ENCODE measurements at places on chromosomes 6 and 20.

GRCh38 chr6:66526061-66526460 is 819.0 kb upstream of the EYS start:
- no peak for DNase-seq

DNA sequence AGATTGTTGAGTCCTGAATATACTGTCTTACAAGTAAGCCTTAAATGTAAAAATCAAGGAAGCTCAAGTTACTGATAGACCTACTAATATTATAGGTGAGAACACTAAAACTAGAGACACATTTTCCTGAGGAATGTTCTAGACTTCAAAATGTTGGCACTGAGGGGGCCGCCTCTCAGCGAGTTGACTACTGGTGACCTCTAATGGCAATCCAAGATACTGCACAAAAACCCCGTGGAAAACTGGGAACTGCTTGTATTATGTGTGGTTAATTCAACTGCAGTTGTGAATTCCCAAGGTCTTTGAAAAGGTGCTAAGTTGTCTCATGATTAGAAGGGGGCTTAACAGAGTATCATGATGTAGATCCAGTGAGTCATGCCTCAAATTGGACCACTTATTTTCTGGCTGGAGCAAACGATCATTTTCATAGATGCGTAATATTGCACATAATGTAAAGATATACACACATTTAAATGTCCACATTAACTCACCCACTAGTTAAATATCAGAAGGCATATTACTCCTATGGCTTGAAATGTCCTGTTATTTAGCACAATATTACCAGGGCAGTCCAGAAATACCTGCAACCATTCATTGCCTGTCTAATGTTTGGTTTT is 336.2 kb downstream of the FOXA2 start:
- no peak for DNase-seq

- DNase-seq, result no peak
Measured at GRCh38 chr6:19736066-19736465, 101.1 kb upstream of the ID4 start.

- DNase-seq, result no peak
Measured at GRCh38 chr20:50417023-50417329, 93.2 kb upstream of the PTPN1 start.

GRCh38 chr6:141403827-141404226 is 728.9 kb upstream of the GJE1 start:
- DNase-seq, result no peak

GRCh38 chr20:4956200-4956810 is 45.0 kb downstream of the SLC23A2 start:
- peak; percentile 71 for DNase-seq

DNA sequence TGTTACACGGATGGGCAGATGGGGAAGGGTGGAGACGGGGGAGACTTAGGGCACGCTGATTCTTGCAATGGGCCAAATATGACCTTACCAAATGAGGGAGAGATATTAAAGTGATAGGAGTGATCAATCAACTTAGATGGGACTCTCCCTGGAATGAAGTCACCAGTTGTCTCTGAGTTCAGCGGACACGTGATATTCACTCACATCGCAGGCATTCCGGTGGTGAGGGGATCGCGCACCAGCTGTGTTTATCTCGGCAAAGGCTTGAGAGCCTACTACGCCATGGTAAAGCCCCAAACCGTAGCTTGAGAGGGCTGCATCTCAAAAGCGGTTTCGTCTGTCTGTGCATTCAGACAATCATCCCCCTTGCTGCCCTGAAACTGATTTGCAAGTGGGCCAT is 5.5 kb downstream of the BMP7 start:
- DNase-seq, result no peak

DNA sequence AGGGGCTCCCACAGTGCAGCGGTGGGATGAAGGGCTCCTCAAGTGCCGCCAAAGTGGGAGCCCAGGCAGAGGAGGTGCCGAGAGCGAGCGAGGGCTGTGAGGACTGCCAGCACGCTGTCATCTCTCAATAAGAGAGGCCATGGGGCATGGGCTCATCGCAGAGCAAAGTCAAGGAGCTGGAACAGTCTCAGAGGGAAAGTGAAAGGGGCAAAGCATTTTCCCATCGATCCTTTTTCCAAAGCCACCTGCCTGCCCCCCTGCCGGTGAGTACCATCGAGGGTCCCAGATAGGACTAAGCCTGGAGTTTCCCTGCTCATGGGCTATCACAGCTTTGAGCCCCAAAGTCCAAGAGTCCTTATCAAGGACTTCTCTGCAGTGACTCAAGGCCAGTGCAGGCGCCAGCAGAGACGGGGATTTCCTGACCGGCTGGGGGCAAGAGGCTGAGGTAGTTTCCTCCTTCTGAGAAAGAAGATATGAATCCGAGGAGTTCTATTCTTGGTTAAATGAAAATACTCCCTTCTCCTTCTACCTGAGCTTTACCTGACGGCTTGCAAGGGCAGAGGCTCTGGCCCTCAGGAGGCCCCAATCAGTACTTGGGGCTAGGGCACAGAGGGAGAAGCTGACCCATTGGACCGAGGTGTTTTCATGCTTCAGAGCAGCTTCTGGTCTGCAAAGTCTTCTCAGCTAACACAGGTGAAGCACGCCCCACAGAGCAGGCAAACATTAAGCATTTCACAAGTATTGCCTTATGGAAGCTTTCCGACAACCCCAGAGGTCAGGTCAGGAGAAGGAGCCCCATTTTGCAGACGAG is 22.6 kb downstream of the ETV7 start:
- DNase-seq, result no peak

DNA sequence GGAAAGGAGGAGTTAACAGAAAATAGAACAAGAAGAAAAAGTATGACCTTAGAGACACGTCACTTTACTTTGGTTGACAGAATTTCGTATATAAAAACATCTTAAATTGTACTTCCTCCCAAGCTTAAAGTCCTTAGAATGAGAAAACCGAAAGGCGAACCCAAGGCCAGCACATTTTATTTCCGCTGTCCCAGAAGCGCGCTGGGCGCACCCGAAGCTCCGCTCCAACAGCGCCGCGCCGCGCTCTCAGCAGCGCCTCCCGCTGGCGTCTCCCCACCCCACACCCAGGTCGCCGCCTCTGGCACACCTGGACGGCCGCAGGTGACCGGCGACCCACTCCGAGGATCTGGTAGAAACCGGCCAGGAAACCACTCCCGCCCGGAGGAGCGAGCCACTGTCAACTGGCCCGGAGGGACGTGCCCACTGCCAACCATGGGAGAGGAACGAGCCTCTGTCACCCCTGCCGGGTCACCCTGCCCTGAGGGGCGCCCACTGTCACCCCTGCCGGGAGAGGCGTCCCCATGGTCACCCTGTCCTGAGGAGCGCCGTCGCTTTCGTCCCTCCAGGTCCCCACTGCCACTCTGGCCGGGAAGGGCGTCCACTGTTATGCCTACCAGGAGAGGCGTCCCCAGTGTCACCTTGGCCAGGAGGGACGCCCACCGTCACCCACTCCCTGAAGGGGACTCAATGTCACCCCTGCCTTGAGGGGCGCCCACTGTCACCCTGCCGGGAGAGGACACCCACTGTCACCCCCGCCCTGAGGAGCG is 824 bp downstream of the MPC1 start:
- peak; percentile 67 for DNase-seq

- DNase-seq, result no peak
Measured at GRCh38 chr20:16778159-16778558, 30.0 kb downstream of the OTOR start.

DNA sequence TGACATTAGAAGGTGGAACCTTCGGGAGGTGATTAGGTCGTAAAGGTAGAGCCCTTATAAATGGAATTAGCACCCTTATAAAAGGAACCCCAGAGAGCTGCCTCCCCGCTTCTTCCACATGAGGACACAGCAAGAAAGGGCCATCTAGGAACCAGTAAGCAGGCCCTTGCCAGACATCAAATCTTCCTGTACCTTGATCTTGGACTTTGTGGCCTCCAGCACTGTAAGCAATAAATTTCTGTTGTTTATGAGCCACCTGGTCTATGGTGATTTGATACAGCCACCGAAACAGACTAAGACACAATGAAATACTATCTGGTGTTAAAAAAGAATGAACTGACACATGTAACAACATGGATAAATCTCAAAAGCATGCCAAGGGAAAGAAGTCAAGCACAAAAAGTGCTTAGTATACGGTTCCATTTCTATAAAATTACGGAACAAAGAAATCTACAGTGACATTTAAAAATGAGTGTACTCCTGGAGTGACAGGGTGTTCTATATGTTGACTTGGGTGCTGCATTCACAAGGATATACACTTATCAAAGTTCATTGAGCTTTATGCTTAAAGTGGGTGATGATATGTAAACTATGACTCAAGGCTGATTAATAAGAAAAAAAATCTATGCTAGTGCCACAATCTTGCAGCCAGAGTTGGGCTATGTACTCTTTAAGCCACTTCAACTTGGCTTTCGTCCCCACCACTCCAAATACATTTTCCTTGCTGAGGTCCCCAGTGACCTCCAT is 18.4 kb downstream of the SERPINB1 start:
- DNase-seq, result no peak

DNA sequence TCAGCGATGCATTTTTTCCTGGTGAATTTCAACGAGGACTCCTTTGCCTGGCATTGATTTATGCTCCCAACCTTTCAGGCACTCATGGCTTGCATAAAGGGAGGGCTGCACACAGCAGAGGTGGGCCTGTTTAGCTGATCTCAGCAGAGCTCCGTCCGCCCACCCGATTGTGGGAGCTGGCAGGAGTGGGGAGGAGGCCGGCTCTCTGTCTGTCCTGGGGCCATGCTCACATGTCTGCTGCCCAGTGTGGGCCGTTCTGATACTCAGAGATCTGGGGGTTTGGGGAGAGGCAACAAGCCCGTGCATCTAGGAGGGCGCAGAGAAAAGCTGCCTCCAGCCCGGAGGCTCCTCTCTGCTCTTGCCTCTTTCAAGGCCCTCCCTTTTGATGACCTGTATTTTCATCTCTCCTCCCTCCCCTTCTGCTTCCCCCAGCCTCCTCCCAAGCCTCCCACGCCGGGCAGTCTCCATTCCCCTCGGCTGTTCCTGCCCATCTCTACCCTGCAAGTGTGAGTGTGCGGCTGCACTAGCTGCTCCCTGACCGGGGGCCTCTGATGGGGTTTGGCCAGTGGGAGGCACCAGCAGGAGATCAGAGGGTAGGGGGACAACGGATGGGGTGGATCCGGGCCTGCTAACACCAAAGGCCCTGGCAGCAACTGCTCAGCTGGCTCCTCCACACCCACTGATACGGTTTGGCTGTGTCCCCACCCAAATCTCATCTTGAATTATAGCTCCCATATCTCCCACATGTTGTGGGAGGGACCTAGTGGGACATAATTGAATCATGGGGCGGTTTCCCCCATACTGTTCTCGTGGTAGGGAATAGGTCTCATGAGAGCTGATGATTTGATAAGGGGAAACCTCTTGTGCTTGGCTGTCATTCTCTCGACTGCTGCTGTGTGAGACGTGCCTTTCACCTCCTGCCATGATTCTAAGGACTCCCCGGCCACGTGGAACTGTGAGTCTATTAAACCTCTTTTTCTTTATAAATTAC is 39.6 kb upstream of the MLN start:
- no peak for DNase-seq

- DNase-seq, result no peak
Measured at GRCh38 chr6:163571730-163572129, 157.2 kb downstream of the QKI start.

DNA sequence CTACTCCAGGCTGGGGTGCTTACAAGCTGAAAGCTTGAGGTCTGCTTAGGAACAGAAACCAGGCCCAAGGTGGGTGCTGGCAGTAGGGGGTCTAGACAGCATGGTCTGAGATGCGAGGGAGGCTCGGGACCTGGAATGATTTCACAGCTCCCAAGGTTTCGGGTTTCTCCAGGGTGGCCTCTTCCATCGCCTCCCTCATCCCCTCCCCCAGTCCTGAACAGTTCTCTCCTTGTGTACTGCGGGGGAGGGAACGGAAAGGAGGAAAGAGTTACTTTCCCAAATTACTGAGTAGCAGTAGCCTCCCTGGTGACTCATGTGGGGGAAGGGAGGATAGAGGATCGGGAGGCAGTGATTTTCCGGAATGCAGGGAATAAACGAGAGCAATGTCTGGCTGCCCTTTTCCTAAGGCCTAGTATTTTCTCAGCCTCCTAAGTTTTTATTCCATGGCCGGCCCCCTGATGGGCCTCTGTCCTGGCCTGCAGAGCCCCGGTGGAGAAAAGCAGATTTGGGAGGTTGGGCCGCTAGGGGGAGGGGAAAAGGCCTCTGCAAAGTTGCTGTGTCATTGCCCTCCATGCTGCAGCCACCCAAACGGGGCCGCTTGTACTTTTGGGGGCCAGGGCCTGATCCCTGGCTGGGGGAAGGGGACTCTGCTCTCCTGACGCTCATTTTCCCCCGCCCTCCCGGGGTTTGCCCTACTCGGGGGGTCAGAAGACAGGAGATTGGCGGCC is 1.5 kb downstream of the BRD2 start:
- DNase-seq, result peak; percentile 71

DNA sequence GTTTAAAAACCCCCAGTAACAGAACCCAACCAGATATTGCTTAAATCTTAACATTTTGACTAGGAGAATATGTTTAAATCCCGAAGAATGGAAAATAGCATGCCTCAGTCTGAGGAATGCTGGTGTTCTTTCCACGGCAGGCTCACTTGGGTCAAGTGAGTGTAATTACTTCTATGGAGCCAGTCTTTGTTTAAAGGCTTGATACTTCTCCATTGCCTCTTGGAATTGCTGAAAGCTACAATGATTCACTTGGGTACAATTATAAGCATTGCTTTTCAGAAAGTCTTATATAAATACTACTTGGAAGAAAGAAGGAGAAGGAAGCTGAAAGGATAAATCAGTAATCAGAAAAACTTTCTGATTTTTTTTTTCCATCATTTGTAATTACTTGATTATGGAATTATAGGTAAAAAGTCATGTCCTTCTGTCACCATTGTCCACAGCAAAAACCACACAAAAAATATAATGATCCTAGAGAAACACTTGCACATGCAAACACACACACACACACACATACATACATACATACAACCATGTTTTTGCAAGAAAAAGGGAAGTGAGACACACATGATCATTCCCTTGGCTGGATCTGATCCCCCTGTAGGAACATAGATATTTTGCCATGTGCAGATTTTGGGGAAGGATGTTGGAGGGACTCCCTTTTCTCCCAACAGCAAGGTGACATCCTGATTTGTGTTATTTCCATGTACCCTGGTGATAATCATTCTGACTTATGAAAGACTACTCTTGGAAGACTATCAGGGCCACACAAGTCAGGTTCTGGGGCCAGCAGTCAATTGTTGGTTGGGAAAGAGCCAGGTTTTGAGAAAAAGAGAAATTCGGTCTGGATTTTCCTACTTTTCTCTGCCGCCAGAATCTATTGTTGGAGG is 396.0 kb upstream of the BTBD3 start:
- no peak for DNase-seq

DNA sequence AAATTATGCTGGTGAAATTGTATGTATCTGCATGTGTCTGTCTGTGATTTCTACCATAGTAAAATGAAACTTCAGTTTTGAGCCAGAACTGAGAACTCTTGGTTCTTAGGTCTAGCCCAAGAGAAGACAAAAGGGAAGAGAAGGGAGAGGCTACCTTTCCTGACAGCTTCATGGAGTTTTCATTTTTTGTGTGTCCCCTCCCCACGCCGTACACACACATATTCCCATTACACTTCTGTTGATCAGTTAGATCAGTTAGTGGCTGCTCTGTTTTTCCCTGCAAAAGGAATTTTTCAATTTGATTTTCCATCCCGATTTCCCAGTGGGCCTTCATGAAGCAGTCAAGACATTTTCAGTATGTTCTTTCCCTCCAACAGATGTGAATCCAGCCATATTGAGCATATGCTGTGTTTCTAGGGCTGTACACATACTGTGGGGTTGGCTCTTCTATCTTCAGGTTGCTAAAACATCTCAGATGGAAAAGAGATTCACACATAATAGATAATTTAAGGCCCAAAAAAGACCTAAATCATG is 52.5 kb downstream of the HIVEP1 start:
- DNase-seq, result no peak

Measured in CD8-positive, alpha-beta T cell (primary cell).